Kidney tubule cell (primary cell): ENCODE measurements at places on chromosomes 13 and 19.

GRCh38 chr13:30844548-30845296, 61.3 kb upstream of the MEDAG start:
- no peak for DNase-seq

- DNase-seq = peak; percentile 38
Measured at GRCh38 chr19:14114854-14115253, 2.7 kb downstream of the PRKACA start.

DNA sequence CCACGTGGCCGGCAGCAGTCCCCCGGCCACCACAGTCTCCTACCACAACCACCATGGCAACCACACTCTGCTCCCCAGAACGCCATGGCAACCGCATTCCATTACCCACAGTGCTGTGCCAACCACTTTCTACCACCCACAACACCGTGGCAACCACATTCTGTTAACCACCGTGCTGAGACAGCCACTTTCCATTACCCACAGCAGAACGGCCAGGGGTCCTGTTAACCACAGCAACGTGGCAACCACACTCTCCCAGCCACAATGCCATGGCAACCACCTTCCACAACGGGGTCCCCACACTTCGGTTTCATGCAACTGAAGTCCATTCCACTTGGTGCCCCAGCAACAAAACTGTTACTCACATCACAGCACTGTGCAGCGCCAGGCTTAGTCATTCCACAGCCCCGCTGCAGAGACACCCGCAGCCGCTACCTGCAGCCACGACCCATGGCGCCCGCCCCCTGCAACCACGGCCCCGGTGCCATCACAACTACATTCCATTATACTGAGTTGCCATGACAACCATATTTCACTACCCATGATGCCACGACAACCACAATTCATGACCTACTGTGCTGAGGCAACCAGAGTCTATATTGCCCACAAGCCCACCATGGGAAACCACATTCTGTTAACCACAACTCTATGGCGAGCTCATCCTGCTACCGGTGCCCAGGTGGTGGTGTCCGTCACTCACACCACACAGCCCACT, 10.0 kb downstream of the DPF1 start:
- peak; percentile 92 for DNase-seq

DNA sequence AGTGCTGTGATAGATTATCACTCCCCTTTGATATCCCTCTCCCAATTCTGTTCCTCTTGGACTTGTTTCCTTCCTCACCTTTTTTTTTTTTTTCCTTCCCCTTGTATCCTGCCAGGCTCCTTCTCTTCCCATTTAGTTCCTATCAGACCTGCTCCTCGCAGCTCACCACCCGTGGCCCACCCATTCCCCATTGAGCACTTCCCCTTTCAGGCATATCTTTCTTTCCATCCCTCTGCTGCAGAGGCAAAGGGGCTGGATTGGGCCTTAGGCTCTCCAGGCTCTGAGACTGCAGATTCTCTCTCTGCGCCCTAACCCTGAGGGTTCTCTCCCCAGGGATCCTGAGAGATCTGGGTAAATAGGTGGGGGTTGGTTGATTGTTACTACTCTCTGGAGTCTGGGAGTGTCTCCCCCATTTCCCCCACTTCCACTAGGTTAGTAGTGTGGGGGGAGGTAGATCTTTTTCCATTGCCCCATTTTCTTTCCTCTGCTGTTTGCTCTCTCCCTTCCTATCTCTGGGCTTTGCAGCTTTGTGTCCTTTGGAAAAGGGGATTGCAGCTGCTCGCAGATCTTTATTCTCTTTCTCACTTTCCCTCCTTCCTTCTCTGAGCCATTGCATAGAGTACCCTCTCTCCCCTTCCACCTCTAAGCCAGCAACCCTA, 2.3 kb downstream of the ARHGAP35 start:
- DNase-seq = no peak

DNA sequence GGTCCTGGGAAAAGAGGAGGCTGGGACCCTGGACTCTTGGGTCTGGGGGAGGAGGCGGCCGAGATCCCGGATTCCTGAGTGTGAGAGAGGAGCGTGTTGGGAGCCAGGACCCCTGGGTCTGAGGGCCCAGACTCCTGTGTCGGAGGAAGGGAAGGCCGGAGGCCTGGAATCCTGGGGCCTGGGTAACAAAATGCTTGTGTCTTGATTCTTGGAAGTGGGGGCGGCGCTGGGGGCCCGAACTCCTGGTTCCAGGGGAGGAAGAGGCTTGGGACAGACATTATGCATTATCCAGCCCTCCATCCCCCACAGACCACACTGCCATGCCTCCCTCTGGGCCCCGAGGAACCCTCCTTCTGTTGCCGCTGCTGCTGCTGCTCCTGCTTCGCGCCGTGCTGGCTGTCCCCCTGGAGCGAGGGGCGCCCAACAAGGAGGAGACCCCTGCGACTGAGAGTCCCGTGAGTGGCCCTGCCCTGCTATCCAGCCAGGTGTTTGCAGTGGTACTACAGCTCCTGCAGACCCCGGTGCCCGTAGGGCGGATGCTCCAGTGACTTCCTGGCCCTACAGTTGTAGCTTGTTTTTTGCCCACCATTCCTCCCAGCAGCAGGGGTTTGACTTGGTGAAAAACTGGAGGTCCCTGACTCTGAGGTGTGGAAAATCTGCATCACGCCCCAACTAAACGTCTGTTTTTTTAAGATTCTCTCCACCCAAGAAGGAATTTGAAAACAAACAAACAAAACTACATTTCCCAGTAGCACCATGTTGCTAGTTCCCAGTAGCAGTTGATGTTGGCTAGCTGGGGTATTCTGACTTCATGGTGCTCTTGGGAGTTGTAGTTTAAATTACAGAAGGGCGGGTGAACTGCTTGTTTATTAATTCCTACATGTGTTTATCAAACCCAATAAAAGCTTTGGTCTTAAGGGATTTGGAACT, 630 bp downstream of the NUCB1 start:
- DNase-seq = no peak

- peak; percentile 0 for DNase-seq
Measured at GRCh38 chr13:37492075-37492474, 106.5 kb downstream of the POSTN start.

DNA sequence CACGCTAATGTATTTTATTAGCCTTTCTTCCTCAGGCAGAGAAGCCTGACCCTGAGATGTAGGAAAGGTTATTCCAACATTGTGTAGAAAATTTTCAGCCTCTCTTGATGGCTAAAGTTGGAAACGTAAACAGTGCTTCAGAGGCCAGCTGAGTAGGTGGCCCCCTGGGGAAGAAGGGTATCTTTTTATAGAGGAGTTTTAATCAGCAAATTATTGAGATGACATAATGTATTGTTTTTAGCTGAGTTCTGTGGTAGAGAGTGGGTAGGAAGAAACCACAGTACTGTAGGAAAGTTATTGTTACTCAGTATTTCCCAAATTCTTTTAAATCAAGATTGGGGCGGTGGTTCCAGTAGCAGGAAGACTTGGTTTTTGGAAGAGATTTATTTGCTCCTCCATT, 268.8 kb downstream of the DLEU7 start:
- no peak for DNase-seq

DNA sequence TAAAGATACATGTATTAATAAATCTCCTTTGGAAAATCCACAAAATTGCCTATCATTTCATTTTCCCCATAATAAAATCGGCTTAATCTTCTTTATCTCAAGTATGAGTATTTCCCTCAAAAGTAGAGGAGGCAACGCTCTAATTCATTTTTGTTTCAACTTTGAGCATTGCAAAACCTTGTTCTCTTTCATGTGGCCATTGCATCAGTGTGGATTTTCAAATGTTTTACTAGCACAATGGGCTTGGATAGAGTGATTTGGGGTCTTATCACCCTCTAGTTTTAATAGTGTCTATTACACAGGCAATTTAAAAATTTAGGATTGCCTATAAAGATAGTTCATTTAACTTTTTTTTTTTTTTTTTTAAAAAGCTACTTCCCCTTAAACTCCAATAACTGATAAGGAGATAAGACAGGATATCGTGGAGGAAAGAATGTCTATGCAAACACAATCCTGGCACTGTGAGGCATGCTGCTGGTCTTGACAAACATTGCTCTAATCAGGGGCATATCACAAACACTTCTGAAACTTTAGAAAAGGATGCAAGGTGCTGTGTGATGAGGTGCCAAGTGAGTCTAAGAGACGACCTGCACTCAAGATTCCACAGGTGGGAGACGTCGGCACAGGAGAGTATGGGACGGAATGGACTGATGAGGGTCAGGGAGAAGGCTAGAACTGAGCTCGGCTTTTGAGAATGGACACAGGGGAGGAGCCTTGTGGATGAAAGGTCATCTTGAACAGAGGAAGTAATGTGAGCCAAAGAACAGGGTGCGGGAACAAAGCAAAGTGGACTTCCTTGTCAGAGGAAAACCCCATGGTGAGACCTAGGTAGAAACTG, 199.7 kb downstream of the IRS2 start:
- no peak for DNase-seq

DNA sequence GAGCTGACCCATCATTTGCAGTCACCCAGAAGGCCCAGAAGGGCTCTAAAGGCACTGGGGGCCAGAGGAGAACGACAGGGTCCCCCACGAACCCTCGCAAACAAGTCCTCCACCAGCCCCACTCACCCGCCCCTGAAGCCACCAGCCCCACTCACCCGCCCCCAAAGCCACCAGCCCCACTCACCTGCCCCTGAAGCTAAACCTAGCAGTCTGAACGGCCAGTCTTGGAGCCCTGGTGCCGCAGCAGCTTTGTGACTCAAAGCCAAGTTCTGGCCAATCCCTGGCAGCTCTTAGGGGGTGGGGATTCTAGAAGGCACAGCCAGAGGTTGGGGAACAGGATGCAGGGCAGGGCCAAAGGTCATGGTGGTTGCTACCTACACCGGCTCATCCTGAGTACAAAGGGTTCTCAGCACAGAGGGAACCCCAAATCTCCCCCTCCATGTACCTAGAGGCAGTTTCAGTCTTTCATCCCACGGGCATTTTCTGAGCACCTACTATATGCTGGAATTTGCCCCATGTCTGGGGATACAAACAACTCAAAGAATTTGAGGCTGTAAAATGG, at the start of gene IQCN:
Gene IQCN, minus strand, starts transcription at position 234 of the 562 bp plus-strand sequence. CDS start 4,974 bp downstream, outside the sequence.
- peak; percentile 43 for DNase-seq

DNA sequence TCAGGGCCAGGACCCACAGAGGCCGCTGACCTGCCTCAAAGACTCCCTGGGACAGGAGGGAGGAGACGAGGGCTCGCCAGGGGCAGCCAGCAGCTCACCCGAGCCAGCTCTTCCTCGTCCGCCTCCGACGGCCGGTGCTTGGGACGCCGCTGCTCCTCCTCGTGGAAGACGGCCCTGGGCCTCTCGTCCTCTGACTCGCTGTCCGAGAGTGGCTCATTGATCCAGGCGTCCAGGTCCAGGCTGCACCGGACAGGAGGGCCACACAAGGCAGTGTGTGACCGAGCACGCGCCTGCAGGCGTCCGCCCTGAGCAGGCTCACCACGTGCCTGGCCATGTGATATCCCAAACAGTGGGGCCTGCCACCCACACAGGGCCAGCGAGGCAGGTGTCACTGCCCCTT, 19.8 kb downstream of the IZUMO4 start:
- DNase-seq = no peak

GRCh38 chr13:21659087-21659486, 11.8 kb upstream of the FGF9 start:
- DNase-seq = no peak

DNA sequence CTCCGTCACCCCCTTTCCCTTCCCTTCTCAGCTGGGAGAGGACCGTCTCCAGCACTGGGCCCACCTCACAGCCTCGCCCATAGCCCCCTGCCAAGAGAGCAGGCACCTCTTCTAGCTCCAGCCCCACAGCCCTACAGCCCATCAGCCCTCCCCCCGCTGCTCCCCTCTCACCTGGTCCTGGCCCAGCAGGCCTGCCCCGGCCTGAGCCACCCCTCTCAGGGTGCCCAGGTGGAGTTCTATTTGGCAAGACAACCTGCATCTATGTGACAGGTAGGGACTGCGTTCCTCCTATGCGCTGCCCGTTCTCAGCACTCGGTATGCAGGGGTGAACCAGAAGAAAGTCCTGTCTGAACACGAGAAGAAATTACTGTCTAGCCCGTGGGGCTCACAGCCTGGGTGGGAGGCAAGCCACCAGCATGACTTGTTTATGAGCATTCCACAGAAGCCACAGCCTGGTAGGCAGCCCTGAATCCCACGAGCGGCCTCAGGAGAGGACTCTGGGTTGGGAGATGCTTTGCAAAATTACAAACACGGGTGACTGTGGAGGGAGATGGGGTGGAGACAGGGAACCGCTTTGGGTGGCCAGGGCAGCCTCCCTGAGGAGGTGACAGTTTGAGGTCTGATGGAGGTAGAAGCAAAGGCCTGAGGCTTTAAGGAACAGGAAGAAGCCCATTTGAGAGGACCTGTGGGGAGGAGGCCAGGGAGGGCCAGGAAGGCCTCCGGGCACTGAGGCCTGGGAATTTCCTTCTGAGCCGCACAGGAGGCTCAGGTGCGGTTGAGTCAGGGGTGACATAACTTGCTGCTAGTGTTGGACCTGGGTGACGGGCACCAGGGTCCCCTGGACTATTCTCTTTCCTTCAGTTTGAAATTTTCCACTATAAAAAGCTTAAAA, 1.2 kb upstream of the PLEKHF1 start:
- peak; percentile 45 for DNase-seq

GRCh38 chr13:23570921-23571315, 706 bp downstream of the TNFRSF19 start:
- DNase-seq = peak; percentile 12

DNA sequence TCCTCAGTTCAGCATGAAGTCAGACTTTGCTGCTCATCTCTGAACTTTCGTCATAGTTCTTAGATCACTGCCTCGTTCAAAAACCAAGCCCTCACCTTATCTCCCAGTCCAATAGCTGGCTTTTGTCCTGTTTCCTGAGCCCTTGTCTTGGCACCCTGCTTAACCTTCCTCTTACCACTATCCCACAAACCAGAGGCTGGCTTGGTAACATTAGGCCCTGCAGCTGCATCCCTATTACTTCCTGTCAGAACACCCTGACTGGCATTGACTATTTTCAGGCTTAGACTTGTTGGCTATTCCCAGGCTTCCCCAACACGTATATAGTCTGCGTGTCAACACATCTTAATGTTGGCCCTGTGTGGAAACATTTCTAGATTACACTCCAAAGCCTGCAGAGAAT, 172.4 kb downstream of the VWA8 start:
- DNase-seq = no peak

DNA sequence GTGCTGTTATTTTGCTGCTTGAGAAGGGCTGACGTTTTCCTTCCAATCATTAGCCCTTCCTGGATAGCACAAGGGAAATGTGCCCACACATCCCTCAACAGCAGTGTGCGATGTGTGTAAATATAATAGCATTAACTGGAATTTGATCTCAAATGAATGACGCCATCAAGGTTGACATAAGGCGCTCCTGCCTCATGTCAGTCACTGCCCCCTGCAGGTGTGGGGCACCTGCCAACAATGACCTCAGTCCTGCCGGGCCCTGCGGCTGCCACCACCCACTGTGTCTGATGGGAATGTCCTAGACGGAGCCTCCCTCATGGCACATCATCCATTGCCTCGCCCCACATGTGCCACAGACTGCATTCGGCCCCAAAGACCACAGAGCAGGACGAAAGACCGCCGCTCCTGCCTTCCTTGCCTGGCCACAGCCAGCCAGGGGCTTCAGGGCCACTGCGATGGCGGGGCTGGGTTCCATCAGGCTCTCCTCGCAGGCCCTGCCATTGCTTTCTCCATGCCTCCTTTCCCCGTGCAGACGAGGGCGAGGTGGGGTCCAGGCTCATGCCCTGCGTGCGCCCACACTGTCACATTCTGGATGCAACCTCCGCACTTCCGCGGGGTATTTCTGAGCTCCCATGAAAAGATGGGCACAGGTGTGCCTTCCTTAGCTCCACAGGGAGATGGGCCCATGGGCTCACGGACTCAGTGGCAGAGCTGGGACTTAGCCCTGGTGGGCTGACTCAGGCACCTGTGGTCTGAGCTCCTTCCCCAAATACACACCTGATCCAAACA, 146.7 kb downstream of the SOX1 start:
- DNase-seq = no peak
